ENCODE measurements at places on chromosomes 5 and 9.

DNA sequence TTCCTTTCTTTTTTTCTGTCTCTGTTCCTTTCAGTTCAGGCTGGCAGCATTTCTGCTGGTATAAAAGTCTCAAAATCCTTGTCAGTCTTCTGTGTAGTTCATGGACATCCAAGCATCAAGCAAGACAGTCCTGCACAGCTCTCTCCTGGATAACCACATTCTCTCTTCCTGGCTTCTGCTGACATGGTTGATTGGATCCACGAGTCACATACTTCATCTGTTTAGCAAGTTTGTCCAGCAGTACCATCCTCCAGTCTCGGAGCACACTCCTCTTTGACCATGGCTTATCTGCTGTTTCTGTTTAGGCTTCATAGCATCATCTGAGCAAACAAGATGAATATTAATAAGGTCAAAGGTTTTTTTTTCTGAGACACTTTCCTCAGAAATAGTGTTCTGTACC, 220.8 kb downstream of the KDM4C start:
- DNase-seq = no peak

DNA sequence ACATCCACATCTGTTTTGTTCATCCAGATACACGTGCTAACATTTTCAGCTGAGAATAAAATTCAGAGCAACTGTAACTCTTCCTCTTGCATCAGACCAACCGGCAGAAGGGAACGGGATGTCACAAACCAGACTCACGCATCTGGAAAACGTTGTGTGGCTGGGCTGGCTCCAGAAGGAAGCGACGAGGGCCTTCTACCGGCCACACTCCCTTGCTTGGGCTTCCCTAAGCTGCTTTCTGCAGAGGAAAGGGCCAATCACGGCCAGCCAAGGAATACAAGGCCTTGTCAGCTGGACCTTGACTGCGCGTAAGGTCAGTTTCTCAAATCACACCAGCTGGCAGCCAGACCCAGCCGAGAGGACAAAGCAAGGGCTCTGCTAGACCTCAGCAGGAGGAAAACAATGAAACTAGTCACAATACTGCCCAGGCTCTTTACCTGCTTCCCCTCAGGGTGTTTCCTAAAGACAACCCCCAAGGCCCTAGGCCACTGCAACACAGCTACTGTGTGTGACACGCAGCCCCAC, 106.1 kb downstream of the THBS4 start:
- DNase-seq = no peak

DNA sequence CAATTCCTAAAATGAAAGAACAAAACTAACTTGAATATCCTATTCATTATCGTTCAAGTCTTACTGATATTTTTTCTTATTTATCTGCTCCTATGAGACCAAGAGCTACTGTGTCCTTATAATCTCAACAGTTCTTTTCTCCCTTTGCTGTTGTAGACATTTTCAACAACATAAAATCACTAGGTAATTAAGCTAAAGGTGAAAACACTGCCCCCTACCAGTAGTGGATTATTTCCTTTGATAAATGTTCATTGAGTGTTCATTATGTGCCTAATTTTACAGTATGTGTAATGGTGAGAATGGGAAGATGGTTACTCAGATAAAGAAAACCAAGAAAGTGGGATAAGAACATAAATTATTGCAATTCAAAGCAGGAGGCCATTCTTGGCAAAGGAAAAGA, 41.4 kb upstream of the PAPPA start:
- DNase-seq = no peak

- DNase-seq = no peak
These were observed 128.9 kb downstream of the GDNF start for GRCh38 chr5:37710965-37711364.

DNA sequence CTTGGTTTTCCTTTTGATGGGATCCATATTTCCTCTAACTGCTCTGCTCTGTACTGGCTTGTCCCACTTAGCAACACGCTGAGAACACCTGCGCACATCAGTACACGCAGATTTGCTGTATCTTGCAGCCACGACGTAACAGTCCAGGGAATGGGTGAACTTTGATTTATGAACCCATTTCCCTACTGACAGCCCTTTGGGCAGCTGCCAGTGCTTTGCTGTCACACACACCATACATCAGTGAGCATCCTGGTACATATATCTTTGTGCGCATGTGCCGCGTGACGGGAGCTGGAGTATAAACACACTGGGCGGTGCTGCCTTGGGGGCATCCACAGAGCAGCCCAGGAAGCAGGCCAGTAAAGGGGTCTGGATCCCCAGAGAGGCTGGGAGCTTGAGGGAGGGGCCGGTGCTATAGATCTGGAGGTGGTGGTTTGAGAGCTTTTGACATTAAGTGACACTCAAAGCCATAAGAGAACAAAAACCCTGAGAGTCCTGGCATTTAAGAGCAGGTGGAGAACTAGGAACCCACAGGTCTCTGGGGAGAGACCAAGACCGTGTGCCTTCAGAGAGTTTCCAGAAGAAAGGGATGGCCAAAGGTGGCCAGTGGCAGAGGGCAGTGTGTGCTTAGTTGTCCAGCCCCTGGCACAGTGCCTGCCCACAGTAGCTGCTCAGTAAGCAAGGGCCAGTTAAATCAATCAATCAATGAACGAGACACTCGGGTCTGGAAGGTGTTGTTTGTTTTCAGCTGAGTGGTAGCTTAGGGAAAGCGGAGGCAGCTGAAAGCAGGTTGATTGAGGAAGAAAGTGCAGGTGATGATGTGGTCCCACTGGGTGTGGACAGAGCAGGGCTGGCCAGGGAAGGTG, 53.7 kb downstream of the LMX1B start:
- no peak for DNase-seq

GRCh38 chr5:165188556-165189175, 1683.2 kb downstream of the MAT2B start:
- no peak for DNase-seq

- DNase-seq = no peak
These were observed 30.8 kb downstream of the CTNNA1 start for GRCh38 chr5:138783976-138784375.

GRCh38 chr5:135724617-135725016, 109.8 kb upstream of the SLC25A48 start:
- no peak for DNase-seq

DNA sequence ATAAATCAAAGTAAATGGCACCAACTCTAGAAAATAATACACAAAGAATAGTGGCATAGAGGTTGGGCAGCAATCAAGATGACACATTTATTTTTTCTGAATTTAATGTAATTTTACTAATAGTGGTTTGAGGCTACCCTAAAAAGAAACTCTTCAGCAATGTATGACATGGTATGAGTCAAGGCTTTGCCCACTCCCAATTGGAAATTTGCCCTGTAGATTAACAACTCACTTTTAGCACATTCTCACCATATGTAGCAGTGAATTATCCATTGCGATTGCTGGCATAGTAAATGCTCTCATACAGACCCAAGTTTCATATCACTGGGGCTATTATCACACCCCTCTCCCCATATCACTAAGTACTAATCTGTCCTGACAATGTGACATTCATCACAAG, 832.1 kb upstream of the ZNF608 start:
- DNase-seq = no peak

DNA sequence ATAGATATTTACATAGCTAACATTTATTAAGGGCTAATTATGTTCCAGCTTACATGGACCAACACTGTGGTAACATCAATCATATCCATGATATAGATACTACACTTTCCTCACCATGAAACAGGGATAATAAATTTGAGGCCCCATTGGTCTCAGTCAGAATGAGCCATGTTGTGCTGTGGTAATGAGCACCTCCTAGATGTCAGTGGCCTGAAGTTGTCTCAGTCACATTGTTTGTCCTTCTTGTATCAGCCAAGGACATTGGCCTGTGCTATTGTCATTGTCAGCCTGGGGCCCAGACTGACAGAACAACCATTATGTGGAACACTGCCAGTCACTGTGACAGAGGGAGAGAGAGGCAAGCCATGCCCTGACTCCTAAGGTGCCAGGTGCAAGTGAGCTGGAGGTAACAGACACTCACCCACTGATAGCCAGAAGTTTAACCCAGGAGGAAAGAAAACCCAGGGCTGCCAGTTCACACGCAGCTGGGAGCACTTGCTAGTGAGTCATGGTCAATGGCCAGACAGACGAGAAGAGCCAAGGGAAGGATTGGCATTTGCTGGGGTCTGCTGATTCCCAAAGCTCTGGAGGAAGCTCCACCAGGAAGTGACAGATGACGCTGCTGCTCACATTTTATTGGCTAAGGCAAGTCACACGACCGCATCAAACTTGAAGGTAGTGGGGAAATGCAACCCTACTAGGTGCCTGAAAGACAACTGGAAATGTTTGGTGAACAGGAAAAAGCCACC, 224.2 kb downstream of the MELK start:
- no peak for DNase-seq

GRCh38 chr5:171309276-171310211, 496 bp downstream of the TLX3 start:
- DNase-seq = no peak

DNA sequence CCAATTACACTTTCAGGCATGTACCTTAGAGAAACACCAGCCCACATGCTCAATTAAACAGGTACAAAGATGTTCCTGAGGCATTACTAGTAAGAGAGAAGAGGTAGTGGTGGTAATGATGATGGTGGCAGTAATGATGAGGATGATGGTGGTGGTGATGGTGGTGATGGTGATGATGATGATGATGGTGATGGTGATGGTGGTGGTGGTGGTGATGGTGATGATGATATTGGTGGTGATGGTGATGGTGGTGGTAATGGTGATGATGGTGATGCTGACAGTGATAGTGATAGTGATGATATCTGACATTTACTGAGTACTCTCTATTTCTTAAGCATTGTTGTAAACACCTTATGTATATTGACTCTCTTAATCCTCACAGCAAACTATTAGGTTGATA, 318.4 kb downstream of the NSG2 start:
- DNase-seq = no peak

GRCh38 chr9:124254261-124254682, 3.5 kb upstream of the NEK6 start:
- no peak for DNase-seq

GRCh38 chr5:126464016-126464415, 40.8 kb downstream of the GRAMD2B start:
- no peak for DNase-seq

GRCh38 chr5:105684799-105685198, 1985.9 kb downstream of the EFNA5 start:
- DNase-seq = no peak

- DNase-seq = no peak
These were observed 186.7 kb downstream of the NR2F1-AS1 start for GRCh38 chr5:93394301-93394700.

DNA sequence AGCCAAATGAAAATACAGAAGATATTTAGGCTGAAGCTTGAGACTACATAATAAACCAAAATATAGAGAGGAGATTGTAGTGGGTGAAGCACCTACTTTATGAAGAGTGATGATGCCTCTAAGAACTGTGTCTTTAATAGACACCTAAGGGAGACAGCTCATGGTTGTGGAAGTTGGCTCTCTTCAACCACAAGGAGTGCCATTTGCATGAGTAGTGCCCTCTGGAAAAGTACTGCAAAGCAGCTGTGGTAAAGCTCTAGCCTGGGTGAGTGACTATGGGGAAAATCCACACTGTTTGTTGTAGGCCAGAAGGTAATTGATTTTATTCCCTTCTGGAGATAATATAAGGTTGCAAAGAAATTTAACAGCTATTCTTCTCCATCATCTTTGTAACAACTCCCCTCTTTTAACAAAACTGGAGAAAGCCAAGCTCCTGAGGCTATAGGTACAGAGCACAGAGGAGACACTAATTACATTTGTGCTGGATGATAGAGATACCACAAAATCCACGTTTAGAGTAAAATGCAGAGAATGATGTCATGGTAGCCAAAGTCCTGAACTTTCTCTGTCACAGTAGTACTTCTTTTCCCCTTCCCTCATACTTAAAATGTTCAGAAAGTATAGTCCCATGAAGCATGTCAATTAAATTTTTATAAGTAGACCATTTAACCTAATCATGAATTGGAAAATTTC, 122.8 kb downstream of the STARD4 start:
- no peak for DNase-seq
